Stimulated activated CD4-positive, alpha-beta T cell treated with anti-CD3 and anti-CD28 coated beads, Interleukin-1b, Interleukin-23, amount 100 ng/mL, for 24 hours (primary cell): ENCODE measurements at places on chromosomes 3 and 15.

GRCh38 chr3:33360136-33360825 lies 79.9 kb downstream of the UBP1 start:
- DNase-seq = no peak

GRCh38 chr15:82832601-82833361 lies 23.4 kb downstream of the WHAMM start:
- DNase-seq = no peak

DNA sequence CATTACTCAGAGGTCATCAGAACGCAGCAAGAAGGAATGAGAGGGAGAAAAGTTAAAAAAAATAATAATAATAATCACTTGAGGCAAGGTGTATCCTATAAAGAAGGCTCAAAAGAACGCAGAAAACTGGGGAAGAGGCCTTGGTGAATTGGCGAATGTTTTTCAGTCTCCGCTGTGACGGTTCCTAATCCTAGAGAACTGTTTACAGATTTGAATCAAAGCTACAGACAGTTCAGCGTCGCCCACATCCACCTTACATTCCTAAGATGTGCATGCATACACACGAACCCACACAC lies 634 bp downstream of the ZMAT3 start:
- no peak for DNase-seq

DNA sequence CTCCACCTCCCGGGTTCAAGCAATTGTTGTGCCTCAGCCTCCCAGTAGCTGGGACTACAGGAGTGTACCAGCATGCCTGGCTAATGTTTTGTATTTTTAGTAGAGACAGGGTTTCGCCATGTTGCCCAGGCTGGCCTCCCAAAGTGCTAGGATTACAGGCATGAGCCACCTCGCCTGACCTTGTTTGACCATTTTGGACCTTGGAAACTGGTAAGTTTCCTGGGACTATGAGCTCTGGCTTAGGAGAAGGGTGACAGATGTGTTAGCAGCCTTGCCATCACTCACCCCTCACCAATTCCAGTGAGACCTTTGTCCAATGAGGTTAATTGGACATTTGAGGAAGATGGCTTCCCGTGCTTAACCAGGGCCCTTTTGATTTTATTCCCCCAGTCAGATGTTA lies 19.9 kb downstream of the DNASE1L3 start:
- DNase-seq = no peak

GRCh38 chr3:160400030-160400701 lies 716 bp downstream of the SMC4 start:
- peak; percentile 14 for DNase-seq

DNA sequence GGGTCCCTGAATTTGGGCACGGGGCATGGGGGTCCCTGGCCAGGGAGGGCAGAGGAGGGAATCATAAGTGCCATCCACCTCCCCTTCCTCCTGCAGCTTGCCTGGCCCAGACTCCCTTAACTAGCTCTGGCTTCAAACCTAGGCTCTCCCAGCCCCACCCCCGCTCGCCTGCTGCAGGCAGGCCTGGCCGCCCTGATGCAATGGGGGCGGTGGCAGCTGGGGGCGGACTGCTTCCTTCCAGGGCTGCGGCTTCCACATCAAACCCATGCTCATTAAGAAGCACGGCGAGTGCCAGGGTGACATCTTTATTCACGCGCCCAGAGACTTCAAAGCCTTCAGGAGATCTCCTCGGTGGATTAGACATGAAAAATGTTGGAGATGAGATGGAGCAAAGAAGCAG lies 123.1 kb downstream of the TPRA1 start:
- no peak for DNase-seq

- DNase-seq = no peak
Measured at GRCh38 chr15:59216911-59217310, 10.3 kb downstream of the LDHAL6B start.

DNA sequence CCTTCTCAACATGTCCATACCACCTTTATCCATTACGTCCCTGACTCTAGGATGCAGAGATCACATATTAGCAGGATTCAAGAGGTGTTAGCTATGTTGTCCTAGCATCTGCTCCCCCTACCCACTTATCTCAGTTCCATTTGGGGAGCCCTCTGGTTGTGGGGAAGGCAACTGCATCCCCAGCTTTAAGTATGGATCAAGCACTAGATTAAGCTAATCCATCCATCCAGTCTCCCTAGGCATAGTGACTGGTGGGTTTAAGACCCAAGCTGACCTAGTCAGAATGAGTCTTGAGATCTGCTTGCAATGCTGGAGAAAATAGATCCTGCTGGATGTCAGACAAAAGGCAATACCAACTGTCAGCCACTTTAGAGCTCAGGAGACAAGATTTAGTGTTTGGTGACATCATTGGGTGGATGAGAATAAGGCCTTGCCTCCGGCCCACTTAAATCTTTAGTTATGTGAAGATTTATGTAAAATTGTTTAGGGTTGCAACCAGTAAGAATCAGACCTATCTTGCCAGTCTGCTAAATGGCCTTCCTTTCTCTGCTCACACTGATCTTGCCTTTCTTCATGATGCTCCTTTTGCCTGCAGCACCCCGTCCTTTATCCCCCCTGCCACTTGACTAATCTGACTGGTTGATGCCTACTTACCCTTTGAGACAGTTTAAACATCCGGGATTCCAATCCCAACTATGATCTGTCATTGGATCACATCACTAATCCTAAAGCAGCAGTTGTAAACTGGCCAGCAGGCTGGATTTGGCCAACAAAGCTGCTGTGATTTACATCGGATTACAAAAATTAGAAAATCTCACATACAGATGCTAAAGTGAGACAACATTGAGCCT lies 2.1 kb upstream of the ISY1 start:
- no peak for DNase-seq

GRCh38 chr15:32649342-32649741 lies 7.8 kb downstream of the SCG5 start:
- no peak for DNase-seq

- no peak for DNase-seq
Measured at GRCh38 chr3:41234823-41235721, 35.8 kb downstream of the CTNNB1 start.

DNA sequence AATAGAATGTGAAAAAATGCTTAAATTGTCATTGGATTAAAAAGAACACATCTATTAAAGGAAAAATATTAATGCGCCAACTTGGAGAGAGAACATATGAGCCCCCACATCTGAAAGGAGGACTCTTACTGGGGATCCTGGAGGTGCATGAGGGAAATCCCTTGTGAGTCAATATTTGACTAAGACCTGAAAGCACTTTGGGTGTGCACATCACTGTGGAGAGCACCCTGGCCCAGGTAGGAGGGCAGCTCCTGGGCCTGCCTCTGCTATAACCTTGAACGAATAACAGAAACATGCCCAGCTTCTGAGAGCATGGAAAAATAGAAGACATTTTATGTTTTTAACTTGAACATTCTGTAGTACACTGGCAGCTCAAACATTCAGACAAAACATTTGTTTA lies 199.8 kb downstream of the GAP43 start:
- no peak for DNase-seq

- DNase-seq = no peak
Measured at GRCh38 chr15:89333011-89333860, 1.4 kb downstream of the POLG start.

DNA sequence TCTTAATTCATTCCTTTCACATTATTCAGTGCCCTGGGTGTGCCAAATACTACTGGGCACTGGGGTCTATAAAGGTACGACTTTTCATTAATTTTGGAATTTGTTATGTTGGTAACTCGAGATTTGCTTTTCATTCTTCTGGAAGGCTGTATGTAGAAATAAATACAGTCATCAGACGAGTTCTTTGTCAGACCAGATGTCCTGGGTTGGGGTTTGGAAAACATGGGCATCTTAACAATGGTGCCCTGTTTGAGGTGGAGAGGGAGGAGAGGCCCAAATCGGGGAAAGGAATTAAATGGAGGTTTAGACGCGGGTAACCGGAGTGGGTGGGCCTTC lies 662 bp upstream of the GLCE start:
- DNase-seq = no peak

DNA sequence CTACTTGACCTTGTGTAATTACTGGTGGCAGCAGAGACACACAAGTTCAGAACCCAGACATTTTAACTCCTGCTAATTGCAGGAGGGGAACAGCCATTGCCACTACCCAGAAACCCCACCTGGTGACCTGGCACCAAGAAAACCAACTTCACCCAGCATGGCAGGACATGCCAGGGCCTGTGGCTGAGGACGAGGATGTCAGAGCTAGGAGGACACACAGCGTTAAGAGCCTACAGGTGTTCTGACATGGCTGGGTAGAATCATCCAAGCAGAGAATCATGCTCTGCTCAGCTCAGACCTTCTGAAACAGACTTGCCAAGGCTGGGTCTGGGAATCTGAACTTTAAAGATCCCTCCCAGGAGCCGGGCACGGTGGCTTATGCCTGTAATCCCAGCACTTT lies 11.7 kb upstream of the SPATA12 start:
- no peak for DNase-seq

- DNase-seq = no peak
Measured at GRCh38 chr15:63699101-63699785, 102.1 kb downstream of the FBXL22 start.

- DNase-seq = no peak
Measured at GRCh38 chr15:86942285-86942684, 862.6 kb downstream of the AGBL1 start.

DNA sequence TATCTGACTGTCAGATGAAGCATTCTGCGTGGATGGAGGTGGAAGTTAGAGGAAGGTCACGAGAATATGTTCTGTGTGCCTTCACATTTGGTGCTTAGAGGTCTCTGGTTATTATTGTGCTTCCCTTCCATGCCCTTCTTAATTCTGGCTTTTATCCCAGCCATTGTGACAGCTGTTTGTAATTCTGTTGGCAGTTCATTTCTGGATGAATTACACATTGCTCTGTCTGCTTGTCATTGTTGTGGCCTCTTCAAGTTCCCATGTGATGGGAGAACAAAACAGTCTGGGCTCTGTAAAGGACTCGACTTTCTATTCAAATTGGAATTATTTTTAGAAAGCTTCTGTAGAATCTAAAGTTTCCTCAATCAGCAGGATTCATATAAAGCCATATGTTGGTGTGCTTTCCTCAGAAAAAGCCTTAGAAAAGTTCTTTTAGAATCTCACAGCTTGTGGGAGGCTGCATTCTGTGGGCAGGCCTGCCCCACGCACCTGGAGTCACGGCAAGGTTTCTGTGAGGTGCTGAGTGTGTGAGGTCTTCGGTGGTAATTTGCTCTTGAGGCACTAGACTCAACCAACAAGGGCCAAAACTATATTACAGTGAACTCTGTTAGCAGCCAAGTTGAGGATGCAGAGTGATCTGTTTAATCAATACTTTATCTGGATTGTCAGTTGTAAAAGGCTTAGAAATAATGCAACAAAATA lies 397.4 kb upstream of the AZI2 start:
- no peak for DNase-seq

- no peak for DNase-seq
Measured at GRCh38 chr3:170437176-170437575, 18.5 kb downstream of the CLDN11 start.

DNA sequence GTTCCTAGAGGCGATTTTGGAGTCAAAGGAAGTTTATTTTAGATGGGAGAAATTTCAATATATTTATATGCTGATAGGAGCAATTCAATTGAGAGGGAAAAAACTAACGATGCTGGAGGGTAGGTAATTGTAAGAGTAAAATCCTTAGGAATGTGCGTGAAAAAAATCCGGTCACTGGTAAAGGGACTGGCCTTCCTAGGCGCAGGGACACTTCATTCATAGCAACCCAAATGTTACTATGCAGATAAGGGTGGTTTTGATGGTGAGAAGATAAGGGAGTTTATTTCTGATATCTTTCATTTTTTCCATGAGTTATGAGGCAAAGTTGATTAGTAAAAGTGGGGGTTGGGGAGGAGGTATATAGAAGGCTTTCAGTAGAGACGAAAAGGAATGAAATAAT lies 1.1 kb upstream of the PIAS1 start:
- no peak for DNase-seq

DNA sequence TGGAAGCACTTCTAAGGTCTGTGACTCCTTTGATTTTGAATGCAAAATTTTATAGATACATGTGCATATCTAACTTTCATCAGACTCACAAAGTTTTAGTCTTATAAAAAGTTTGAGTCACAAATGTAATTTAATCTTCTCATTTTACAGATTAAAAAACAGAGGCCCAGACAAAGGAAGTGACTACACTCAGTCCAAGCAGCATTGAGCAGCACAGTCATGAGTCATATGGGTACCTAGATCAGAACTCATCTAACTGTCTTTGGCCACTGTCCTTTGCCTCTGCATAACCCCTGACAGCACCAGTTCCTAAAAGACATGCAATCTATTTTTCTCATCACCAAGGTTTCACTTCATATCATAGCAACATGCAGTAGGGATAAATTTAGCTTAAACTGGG lies 210.7 kb upstream of the KCNH8 start:
- DNase-seq = no peak

- DNase-seq = no peak
Measured at GRCh38 chr15:89444241-89445225, 51.9 kb downstream of the RHCG start.

DNA sequence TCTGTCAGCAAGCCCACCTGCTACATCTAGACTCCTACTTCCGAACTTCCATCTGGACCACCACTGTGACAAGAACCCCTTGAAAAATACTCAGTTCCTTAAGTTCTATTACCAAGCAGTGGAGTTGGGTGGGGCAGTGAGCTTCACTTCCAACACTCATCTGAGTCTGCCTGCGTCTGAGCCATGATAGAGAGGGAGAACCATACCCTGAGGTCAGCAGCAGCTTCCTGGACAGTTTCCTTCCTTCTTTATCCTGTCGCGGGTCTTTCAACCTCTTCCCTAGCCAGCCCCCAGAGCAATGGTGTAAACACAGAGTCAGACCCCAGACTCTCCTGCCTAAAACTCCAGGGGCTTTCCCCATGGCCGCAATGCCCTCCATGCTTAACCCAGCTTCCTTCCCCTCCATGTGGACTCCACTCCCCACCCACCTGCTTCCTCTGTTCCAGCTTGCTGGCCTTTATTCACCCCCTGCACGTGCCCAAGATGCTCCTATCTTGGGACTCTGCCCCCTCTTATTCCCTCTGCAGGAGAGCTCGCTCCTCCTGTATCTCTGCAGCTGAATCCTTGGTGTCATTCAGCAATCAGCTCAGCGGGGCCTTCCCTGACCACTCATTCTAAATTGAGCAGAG lies 211.2 kb downstream of the SHQ1 start:
- DNase-seq = no peak

DNA sequence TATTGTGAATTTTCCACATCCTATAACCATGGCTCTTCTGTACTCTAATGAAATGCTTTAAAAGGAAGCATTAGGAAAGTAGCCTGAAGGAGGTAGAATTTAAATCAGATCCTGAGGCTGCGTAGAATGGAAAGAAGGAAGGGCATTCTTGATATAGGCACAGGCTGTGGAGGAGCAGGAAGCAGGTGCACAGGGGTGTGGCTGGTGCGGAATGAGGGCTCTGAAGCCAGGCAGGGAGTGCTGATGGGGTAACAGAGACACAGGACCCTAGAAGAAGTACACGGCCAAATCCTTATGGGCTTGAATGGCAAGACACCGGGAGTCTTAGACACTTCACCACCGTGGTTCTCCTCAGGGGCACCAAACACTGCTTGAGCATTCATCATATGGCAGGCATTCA lies 97.0 kb downstream of the MYLK start:
- no peak for DNase-seq

- no peak for DNase-seq
Measured at GRCh38 chr15:33145447-33145846, 49.1 kb downstream of the FMN1 start.
